ENCODE measurements at places on chromosomes 16 and 17.

DNA sequence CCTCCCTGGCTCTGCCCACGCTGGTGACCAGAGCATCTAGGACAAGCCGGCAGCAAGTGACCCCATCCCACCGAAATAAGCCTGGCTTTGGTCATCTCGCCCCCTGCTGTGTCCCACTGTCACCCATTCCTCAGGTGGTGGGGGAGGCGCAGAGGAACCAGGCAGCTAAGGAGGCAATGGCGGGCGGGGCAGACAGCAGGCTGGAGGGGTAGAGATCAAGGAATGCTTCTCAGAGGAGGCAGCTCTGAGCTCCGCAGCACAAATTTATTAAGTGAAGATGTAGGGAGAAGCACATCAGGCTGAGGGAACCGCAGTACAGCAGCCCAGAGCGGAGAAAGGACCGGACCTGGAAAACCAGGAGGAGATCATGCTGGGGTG lies 7.5 kb upstream of the KREMEN2 start:
- no peak for DNase-seq

DNA sequence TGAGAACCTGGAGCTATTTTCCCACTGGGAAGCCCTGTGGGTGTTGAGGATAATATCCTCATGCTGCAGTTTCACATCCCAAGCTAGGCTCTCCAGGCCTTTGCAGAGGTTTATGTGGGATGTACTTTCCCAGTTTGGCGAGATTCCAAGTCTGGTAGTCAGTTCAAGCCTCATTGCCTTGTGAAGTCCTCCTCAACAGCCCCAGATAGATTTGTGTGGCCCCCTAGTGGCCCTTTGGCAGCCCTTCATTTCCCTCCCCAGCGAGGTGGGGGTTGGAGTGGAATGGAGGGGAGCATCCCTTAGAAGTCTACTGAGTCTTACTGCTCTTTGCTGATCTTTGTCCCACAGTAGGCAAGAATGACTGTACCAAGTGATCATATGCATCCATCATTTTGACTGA lies 137.9 kb downstream of the CDH11 start:
- DNase-seq = no peak

DNA sequence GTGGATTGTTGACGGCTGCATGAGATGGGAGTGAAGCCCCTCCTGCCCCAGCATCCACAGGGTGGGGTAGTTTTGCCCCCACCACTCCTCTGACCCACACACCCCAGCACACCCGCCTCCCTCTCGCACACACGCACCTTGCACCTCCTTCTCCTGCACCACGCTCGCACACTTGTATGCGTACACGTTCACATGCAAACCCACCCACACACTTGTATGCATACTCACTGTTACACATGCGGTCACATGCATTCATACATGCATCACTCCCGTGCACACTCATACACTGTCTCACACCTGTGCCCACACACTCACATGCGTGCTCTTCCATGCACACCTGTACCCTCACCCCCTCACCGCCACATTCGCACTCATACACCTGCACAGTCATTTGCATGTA lies 70.5 kb upstream of the CIBAR2 start:
- no peak for DNase-seq

- DNase-seq = peak; percentile 81
Observed at GRCh38 chr17:40290629-40291280, 3.1 kb downstream of the CDC6 start.

GRCh38 chr17:10745231-10745630 lies 15.4 kb upstream of the TMEM220 start:
- no peak for DNase-seq

- DNase-seq = no peak
Observed at GRCh38 chr17:80598813-80599545, 54.3 kb downstream of the RPTOR start.

DNA sequence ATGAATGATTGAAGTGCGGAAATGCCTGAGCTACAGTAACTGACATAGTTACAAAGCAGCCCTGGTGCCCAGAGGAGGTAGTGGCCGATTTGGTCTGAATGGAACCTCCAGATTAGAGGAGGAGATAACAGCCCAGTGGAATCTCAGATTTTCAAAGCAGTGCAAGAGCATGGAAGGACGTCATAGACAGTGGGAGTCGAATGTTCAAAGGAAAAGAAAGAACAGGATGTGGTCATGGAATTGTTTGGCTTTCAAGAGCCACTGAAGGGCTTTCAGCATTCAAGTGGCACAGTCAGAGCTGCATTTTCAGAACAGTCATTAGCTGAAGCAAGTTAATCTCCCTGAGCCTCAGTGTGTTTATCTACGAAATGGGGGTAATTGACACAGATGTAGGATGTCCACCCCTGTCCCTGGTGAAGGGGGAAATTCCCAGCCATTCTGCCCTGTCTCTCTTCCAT lies 104.6 kb upstream of the CACNG3 start:
- no peak for DNase-seq

DNA sequence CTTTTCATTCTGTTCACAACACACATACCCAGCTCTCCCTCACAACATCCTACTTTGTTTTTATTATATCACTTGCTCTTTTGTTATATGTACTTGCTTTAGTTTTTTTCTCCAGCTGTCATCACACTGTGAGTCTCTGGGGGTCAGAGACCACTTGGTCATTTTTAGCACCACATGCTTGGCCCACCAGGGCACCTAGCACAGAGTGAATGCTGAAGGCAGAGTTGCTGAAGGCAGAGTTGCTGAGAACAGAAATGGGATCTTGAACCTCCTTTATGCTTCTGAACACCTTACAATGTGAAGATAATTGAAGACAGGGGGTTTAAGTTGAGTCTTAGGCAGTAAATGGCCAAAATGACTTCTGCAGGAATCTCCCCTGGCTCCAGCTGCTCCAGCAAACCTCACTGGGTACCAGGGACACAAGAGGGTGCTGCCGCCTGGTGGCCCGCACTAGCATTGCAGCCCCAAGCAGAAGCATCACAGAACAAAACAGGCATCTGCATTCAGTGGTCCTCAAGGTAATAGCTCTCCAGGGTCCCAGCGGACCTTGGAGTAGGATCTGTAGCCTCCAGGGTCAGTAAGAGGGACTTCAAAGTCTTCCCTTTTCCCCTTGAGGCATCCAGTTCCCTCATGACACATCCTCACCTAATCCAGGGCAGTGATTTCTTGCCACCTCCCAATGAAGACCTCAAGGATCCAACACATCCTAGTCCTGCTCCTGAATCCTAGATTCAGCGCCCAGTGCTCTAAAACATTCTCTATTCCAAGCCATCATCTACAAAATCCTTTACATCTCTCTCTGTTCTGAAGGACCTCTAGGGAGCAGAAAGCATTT lies 1972.6 kb downstream of the TP53TG3F start:
- no peak for DNase-seq

DNA sequence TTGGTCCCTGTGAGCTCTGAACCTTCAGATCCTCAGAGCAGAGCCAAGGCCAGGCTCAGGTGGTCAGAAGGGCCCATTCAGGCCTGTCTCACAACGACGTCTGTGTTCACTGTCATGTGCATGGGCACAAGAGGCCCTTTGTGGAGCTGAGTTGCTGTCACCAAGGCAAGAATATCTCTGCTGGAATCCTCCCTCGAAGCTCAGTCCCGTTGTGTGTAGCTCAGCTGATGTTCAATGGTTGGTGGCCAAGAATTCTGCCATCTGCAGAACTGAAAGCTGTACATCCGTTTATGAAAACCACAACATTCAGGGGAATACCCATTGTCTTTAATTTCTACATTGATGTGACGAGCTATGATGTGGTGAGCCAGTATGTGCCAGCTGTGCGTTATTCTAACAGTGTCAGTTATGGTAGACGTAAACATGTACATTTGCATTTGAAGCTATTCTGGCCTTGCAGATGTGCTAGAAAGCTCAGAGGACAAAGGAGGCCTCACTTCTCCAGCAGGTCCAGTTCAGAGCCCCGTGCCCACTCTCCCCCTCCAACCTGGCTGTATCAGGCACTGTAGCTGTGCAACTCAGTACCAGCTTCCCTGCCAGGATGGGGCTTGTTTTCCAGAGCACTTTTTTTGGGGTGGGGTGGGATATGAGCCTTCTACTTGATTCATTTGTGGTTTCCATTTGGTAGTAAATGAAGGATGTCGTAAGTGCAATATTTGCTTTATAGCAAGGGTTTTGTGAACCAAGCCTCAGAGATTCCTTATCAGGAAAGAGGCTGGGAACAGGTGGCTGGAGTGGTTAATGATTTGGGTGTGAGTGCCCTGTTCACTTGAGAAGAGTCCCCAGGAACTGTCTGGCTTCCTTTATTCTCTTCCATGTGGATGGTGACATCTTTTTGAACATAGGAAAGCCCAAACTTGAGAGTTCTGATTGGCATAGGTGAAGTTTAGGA lies 56.1 kb downstream of the B9D1 start:
- no peak for DNase-seq

DNA sequence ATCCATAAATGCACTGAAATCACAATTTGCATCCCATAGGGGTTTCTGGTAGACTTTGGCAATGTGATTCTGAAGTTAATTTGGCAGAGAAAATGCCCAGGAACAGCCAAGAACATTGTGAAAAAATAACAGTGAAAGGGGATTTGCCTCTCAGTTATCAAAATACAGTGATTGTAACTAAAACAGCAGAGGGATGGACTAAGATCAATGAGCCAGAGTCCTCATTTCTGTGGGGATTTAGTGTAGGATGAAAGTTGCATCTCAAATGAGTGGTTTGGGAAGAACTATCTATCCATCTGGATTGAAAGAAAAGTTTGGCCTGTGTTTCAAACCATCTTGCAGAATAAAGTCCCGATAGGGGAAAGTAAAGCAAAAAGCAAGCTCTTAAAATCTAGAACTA lies 28.1 kb downstream of the MYBBP1A start:
- no peak for DNase-seq

GRCh38 chr16:19278403-19278802 lies 7.1 kb upstream of the CLEC19A start:
- no peak for DNase-seq

- peak; percentile 40 for DNase-seq
Observed at GRCh38 chr17:50361561-50362480, 11.2 kb downstream of the MRPL27 start.

DNA sequence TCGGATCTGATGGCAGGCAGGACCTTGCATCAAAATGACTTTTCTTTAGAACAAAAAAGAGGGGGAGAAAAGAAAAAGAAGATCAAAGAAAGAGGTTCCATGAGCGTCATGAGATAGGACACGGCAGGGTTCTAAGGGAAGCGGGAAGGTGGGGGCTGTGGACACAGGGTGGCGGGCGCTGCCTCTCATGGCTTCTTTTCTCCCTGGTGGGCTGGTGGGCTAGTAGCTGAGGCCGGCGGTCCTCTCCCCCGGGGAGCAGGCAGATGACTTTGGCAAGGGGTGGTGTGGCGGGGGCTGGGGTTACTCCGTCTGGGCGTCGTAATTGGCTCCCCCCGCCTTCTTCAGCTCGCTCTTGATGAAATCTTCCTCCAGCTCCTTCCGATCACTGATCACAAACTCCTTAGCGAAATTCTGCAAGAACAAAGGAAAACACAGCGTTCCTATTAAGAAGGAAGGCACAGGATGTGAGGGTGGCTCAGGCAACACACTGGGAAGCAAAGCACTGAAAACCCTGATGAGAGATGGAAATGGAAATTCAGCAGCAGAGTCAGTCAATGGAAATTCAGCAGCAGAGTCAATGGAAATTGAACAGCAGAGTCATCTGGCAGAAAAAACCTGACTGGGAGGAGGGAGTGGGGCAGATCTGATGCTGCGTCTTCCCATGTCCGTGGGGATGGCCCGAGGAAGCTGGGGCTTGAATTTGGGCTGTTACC lies 51.2 kb downstream of the COTL1 start:
- no peak for DNase-seq

GRCh38 chr16:49012961-49013726 lies 268.5 kb downstream of the CBLN1 start:
- no peak for DNase-seq

DNA sequence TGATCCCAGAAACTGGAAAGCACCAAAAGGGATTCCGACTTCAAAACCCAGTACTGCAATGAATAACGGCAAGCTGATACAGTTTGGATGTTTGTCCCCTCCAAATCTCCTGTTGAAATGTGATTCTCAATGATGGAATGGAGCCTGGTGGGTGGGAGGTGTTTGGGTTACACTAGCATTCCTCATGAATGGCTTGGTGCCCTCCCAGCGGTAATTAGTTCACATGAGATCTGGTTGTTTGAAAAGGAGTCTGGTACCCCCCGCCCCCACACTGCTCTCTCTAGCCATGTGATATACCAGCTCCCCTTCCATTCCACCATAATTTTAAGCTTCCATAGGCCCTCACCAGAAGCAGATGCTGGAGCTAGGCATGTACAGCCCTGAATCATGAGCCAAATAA lies 40.1 kb downstream of the RANBP10 start:
- DNase-seq = no peak

DNA sequence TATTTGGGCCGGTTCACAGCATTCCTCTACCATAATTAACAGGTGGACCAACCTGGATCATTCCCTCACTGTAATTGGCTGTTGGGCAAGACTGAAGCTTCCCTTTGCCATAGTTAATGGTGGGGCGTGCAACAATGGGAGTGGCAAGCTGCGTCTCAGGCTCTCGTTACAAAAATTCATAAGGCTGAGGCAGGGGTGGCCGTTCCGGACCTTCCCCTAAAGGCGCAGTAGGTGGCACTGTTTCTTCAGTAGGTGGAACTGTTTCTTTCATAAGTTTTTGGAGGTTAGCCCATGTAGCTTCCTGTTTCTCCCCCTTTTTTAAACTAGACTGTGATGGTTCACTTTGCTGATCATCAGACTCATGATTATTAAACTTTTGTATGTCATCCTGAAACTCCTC lies 17.0 kb upstream of the TMC5 start:
- peak; percentile 54 for DNase-seq

DNA sequence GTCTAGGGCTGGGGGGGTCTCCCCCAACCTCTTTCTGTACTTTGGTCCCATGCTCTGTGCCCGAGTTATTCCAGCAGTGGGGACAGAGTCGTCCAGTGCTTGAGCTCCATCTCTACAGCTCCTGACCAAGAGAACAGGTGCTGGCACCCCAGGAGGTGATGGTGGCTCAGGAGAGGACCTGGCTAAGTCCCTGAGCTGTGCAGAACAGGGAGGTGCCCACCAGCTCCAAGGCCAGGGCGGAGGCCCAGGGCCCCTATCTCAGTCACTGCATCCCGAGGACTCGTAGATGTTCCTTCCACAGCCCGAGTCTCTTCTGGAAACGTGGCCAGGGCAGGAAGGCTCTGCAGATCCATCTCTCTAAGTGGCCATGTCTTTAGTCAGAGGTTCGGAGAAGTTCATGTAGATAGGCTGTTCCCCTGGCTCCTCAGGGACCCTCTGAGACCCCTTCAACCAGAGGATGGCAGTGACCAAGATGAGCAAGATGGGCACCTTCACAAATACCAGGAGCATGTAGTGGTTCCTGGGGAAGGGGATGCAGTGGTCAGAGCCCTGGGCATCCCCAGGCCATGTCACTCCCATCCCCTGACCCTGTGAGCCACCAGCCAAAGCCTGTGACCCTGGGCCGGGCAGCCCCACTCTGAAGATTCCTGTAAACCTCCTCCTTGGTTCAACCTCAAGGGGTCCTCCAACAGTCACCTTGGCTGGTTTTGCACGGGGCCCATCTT lies 8.7 kb downstream of the CD300LB start:
- DNase-seq = no peak

GRCh38 chr16:54000361-54000760 lies 286.2 kb downstream of the IRX3 start:
- no peak for DNase-seq

Measured in trophoblast cell (in vitro differentiated cells and primary cell).